ENCODE measurements at places on chromosomes 16 and 17.

- DNase-seq = no peak
These were observed 5.3 kb upstream of the HEXD start for GRCh38 chr17:82412535-82413520.

- no peak for DNase-seq
These were observed 31.0 kb downstream of the MYH10 start for GRCh38 chr17:8599351-8600011.

- DNase-seq = no peak
These were observed 1.7 kb downstream of the RPRML start for GRCh38 chr17:46977348-46977747.

GRCh38 chr17:7022781-7023571 lies at the start of gene BCL6B:
Gene BCL6B (plus strand): TSS chr17:7023050. CDS start chr17:7023672, 622 bp downstream.
- no peak for DNase-seq
